Stimulated activated CD4-positive, alpha-beta T cell treated with anti-CD3 and anti-CD28 coated beads, Interleukin-2, amount 100 ng/mL, for 24 hours (primary cell): ENCODE measurements at places on chromosomes 4 and X.

GRCh38 chr4:118360106-118360505 is 7.3 kb upstream of the PRSS12 start:
- no peak for DNase-seq

DNA sequence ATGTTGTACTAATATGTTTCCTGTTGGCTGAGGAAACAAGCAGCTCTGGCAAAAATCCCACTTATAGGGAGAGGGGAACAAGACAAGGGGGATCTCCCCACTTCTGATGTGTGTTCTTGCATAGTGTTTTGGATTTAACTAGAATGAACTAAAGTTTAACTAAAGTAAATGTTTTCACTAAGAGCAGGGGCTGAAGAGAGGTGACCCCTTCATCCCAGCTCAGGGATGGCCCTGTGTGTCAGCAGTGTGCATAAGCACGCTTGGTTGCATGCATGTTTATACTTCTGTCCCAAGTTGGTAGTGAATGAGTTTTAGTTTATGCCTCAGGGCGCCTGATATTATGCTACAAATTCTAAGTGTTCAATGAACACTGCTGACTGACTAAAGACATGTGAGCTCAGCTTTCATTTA is 169.4 kb downstream of the MGST2 start:
- no peak for DNase-seq

DNA sequence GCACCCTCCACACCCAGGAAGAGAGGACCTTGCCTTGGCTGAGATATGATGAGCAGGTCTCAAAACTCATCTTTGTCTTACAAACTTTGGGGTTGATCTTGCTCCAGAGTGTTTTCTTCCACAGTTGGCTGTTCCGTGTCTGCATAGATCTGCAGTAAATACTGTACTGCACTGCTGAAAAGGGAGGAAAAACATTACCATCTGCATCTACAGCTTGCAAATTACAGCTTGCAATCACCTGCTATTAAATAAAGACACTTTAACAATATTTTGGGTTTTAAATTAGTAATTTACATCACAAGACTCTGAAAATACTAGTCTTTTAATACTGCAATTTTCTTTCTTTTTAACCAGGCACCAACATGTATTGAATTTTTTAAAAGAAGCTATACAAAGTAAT is 499.5 kb downstream of the STIM2 start:
- DNase-seq: no peak

GRCh38 chr4:17823871-17824669 is 13.3 kb downstream of the NCAPG start:
- no peak for DNase-seq

DNA sequence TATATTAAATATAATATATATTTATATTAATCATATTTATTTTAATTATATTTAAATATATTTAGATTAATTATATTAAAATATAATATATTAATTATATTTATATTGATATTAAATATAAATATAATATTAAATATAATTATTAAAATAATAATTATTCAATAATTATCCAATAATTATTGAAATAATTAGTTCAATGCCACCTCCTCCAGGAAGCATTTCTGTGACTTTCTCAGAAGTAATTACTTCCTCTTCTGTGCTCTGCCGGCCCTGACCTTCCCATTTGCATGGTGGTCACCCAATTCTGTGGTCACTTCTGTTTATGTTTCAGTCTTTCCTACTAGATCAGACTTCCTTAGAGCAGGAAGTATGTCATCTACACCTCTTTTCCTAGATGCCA is 45.8 kb downstream of the EVC2 start:
- DNase-seq: no peak

DNA sequence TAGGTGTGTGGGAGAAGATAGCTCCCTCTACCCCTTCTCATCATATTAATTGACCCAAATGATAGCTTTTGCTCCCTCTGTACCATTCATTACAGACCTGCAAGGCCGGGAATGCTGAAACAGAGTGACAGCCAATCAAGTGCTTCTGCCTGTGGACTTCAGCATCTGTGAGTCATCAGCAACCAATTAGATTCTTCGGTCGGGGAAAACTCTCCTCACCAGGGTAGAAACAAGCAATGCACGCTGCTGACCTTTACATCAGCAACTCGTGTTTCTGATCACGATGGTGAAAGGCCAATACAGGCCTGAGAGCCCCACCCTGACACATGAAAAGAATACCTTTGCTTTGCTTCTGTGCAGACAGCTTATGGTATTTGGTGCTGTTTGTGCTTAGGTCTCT is 347.2 kb upstream of the DDX53 start:
- DNase-seq: no peak

- DNase-seq: no peak
Measured at GRCh38 chr4:53421791-53422190, 44.4 kb downstream of the FIP1L1 start.

GRCh38 chrX:137915466-137915865 is 349.5 kb downstream of the ZIC3 start:
- no peak for DNase-seq

- no peak for DNase-seq
Measured at GRCh38 chr4:121653214-121653613, 43.6 kb downstream of the ANXA5 start.
